Fibroblast of skin of left biceps (primary cell): ENCODE measurements at places on chromosomes 16 and 17.
A peak's percentile ranks its signal among the peaks of the same experiment; 100 is the strongest.

- DNase-seq = no peak
Observed at GRCh38 chr17:57391076-57391825, 134.9 kb downstream of the MSI2 start.

GRCh38 chr17:38777641-38778250 is 21.6 kb downstream of the PIP4K2B start:
- DNase-seq = no peak

GRCh38 chr16:81610936-81611335 is 166.3 kb downstream of the CMIP start:
- DNase-seq = no peak

GRCh38 chr17:82034371-82035011 is 3.0 kb downstream of the DCXR start:
- no peak for DNase-seq

DNA sequence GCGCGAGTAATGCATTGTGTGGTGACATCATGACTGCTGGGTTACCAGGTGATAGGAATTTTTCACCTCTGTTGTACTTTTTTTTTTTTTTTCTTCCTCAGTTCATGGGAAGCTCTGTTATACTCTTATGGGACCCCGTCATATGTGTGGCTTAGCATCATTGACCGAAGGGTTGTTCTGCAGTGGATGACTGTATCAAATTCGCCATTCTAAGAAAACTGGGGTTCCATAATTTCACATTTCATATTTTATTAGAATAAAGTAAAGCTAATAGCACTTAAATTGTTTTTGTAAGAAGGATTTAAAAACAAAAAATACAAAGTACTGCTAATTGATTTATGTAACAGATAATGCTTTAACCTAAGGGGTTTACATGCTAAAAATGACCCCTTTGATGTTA is 32.0 kb upstream of the MRC2 start:
- no peak for DNase-seq

DNA sequence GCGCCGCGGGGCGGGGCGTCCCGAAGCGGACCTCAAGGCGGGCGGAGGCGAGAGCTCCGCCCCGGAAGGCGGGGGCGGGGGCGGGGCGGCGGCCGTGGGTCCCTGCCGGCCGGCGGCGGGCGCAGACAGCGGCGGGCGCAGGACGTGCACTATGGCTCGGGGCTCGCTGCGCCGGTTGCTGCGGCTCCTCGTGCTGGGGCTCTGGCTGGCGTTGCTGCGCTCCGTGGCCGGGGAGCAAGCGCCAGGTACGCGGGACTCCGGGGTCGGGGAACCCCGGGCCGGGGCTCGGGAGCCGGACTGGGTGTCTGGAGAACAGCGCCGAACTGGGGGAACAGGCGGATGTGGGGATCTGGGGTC is at the start of gene TNFRSF12A:
TNFRSF12A (plus strand) TSS at position 122 of the 357 bp plus-strand sequence; CDS start at position 152, 30 bp downstream.
- no peak for DNase-seq

GRCh38 chr16:28218109-28218508 is 6.3 kb upstream of the XPO6 start:
- peak; percentile 20 for DNase-seq

GRCh38 chr16:46614006-46614405 is 7.2 kb downstream of the SHCBP1 start:
- DNase-seq = no peak

GRCh38 chr16:73151941-73152340 is 104.0 kb upstream of the ZFHX3 start:
- DNase-seq = no peak

DNA sequence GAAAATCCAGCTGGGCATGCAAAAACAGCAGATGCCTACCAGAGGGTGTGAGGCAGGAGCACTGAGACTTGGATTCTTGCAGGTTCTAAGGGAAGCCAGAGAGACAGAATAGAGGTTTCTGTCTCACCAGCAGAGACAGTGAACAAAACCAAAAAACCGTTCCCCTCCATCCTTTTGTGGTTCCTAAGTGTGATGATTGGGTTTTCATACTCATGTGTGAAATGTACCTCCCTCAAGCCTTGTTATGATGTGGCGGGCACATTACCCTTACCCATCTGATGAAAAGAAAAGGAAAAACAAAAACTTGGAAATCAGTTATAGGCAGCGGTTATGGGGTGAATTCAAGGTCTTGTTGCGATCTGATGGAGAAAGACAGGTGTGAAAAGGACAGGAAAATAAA is 172.6 kb upstream of the CDH13 start:
- no peak for DNase-seq

DNA sequence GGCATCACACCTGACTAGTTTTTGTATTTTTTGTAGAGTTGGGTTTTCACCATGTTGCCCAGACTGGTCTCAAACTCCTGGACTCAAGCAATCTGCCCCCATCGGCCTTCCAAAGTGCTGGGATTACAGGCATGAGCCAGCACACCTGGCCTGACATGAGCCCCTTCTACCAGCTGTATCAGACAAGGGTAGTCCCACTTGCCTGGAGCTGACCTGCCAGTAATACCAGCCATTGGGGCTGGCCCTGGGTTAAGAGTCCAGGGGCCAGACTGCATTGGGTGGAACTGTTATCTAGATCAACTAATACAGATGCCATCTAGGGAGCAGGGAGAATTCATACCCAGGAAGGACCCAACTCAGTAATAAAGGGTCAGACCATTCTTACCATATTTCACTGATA is 28.1 kb downstream of the WSB1 start:
- no peak for DNase-seq

- no peak for DNase-seq
Observed at GRCh38 chr16:27729516-27730304, 179.8 kb downstream of the KATNIP start.

DNA sequence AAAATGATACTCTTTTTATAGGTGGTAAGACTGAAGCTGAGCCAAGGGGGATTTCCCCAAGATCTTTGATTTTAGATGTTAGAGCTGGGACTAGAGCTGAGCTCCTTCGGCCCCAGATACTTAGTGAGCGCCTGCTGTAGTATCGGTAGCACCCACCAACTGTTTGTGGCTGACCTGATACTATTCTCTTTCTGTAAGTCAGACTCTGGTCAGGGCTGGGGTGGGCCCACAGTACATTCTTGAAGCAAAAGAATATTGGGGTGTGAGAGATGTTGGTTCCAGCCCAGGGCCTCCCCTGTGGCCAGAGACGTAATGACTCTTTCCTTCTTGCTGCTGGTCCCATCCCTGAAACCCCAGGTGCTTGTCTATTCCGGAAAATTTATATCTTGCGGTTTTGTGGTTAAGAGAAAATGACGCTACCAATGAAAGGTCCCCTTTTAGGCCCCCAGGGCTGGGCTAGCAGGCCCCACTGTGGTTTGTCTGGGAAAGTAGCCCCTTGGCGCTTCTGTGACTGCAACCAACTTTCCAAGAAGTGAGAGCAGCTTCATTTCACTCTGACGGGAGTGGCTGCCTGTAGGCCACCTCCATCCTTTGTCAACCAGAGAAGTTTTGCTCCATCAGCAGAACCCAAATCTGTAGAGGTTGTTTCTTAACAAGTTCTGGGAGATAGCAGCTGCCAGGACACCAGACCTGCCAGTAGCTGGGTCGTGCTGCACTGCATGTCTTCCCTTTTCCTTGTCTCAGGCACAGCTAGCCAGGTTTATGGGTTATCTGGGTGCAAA is 86.4 kb upstream of the LGALS9 start:
- DNase-seq = no peak

- no peak for DNase-seq
Observed at GRCh38 chr17:9307313-9307998, 268.2 kb downstream of the STX8 start.

DNA sequence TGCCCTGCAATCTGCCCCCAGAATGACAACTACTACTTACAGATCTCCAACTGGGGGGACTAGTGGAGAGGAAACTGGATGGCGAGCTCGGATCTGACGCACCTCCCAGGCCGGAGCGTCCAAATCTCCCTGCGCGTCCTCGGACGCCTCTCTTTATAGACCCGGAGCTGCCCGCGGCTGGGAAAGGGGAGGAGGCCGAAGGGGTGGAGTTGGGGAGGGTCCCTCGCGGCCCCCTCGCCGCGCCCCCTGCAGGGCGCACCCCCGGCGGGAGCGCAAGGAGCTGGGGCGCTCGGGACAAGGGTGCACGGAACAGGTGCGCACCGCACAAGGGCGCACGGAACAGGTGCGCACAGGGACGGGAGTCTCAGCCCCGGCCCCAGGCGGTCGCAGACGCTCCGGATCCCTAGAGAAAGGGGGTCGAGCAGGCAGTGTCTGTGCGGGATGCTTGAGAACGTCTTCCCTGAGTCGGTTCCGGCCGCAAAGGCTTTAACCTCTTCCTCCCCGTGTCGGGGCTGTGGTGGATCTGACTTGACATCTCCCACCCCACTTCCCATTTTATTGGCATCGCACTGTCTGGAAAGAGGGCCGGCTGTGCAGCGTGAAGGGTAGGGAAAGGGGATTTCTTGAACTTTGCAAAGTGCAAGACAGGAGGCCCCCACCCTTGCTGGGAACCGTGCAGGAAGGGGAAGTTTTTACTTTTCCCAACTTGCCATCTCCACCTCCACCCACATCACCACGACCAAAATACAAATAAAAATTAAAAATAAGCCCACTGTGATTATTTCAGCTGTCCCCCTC is at the start of gene MYH11:
MYH11 (minus strand) TSS at position 128 of the 798 bp plus-strand sequence. CDS start 18,776 bp downstream, outside the sequence.
- DNase-seq = no peak

DNA sequence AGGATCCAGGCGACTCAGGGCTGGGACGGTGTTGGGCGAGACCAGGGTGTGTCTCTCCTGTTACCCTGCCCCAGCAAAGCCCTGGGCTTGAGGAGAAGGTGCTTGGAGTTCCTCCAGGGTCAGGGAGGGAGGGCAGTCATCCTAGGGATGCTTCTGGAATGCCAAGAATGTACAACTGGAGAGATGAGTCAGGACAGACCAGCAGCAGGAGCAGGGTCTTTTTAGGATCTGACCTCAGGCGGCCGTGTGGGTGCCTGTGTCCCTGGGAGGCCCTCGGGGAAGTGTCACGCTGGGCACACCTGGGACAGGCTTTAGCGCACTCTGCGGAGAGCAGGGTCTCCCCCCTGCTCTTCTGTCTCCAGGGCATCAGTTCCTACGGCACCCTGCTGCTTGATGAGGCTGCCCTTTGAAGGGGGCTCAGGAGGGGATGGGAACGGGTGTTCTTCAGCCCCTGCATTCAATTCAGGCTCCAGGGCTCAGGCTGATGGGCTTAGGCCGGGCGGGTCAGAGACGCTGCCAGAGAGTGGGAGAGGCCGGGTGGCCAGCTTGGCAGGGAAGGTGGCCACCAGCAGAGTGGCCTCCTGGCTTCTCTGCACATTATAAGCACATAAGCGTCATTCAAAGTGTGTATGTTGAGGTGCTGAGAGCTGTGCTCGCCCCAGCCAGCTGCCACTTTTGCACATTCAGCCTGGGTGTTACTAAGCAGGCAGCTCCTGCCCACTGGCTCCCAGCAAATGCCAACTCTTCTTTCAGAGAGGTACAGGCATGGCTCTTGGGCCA is 8.4 kb upstream of the MTSS2 start:
- peak; percentile 62 for DNase-seq

DNA sequence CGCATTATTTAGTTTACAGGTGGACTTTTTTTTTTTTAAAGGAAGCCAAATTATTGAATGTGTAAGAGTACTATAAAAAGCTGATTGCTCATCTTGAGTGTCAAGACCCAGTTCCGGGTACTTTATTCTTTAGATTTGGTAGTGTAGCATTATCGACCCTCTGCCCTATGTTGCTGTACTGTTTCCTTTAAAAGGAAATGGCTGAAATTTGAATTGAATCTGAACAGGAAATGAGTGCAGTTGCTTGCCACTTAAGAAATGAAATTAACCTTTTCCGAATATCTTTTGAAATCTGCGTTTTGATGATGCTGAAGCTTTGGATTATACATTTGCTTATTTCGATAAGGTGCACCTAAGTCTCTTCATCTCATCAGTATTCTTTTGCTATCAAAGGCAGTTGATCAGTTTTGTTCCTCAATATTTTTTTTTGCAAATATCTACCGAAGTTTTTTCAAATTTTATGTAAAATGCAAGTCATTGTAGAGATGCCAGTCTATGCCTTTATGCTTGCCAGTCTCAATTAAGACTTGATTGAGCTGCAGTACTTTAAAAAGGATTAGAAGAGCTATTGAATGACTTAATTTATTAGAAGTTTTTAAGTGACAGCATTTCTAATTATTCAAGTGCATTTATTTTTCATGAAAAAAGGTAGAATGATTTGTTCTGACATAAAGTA is 1.8 kb downstream of the GGNBP2 start:
- no peak for DNase-seq

- DNase-seq = no peak
Observed at GRCh38 chr17:48513666-48514455, 16.9 kb downstream of the HOXB1 start.

DNA sequence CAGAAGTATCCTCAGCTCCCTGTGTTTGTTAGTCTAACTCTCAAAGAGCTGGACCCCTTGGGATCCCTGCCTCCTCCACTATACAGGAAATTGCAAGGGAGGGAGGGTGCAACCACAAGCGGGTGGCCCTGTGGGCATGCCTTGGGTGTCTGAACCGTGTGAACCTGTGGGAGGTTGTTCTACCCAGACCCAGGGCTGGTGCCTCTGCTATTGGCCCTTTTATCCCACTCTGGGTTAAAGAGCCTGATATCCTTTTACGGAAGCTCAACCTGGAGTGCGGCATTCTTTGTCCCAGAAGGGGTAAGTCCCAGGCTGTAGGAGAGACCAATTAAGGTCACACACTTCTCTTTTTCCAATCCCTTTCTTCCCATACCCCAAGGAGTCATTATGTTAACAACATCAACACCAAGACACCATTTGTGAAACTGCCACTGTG is 53.4 kb downstream of the ARSG start:
- no peak for DNase-seq

DNA sequence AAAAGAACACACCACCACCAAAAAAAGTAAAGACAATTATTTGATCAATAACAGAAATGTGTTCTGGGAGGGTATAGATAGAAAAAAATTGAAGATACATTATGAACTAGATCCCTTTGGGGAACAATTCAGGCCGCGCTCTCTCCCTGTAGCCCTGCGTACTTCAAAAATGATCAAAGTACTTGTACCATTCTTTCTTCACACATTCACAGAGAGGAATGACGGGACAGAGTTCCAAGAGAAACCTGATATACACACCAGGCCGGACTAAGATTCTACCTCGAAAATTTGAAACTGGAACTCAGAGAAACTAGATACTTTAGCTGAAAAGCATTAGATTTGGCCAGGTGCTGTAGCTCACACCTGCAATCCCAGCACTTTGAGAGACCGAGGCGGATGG is 50.0 kb downstream of the CNOT1 start:
- no peak for DNase-seq

DNA sequence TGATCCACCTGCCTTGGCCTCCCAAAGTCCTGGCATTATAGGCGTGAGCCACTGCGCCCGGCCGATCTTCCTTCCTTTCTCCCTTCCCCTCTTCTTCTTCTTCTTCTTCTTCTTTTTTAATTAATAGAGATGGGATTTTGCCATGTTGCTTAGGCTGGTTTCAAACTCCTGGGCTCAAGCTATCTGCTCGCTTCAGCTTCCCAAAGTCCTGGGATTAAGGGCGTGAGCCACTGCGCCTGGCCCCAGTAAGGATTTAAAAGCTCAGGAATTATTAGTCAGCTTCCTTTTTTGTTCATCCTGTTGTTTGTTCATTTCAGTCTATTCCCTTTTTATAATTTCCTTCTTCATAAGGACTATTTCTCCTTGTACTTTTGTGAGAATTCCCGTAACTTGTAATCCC is 32.7 kb upstream of the LRRC37A start:
- DNase-seq = no peak

GRCh38 chr17:67477687-67478086 is 100.6 kb downstream of the PITPNC1 start:
- no peak for DNase-seq
